ENCODE measurements at places on chromosomes 4 and X.

DNA sequence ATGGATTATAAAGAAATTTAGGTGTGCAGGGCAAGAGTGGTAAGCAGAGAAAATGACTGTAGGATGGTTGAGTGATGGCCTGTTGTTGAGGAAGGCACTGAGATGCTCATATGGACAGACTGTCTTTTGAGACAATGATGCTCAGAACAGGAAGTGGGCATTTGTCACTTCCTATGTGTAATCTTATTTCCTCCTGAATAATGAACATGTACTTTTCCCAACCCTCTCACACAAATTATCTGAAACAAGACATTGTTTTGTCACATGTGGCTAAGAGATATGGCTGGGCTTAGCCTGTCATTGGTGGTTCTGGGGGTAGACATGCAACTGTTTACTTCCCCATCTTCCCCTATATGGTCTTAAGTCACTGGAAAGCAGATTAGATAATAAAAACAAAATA lies 240.5 kb downstream of the CFAP47 start:
- DNase-seq: no peak

DNA sequence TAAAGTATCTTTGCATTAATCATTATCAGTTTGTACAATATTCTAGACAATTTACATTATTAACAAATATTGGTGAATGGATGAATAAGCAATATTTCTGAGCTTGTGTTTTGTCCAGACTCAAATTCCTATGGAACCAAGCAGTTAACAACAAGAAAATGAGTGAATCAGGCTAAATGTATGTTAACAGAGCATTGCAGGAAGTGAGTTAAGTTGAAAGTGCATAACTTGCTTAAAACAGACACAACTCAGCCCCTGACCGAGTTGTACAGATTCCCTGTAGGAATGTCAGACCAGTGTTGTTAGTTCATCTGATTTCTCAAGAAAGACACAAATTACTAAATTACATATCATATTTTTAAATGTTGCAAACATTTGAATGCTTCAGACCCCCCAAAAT lies 23.7 kb upstream of the CSN1S1 start:
- DNase-seq: no peak

- no peak for DNase-seq
Measured at GRCh38 chr4:26826721-26827120, 33.9 kb upstream of the STIM2 start.

- no peak for DNase-seq
Measured at GRCh38 chrX:119235051-119235511, 1.0 kb upstream of the PGRMC1 start.

GRCh38 chr4:176259330-176260090 lies 9.5 kb downstream of the ASB5 start:
- DNase-seq: no peak

DNA sequence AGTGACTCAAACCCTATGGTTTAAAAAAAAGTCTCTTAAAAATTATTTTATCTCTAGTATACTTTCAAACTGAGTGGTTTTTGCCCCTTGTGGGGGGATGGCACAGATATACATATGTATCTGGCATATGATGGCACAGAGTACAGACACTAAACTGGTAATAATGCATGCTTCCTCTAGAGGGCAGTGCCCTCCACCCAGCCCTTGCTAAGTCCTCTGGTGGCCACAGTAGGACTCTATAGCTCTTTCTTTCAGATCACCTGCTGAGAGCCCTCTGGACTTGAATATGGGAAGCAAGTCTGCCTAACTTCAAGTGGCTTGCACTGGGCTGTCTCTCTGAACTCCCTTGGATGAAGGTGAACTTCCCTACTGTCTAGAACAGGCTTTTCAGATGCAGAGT lies 66.3 kb downstream of the TSPAN7 start:
- no peak for DNase-seq

DNA sequence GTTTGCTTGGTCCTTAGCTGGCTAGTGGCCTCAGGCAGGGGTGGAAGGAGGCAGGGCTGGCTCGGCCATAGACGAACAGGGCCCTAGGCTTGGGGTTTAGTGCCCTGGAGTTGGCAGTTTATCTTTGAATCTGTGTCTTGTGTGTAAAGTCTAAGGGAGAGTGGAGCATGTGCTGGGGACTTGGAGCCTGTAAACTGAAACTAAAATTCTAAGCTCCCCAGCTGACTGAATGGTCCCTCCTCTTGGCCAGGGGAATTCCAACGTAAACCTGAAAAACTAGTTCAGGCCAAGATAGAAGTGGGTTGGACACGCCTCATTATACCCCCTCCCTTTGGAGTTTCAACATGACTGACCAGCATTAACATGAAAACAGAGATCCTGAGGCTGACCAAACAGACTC lies 46.1 kb upstream of the GPR78 start:
- DNase-seq: no peak

GRCh38 chrX:21978346-21978745 lies 37.8 kb downstream of the SMS start:
- no peak for DNase-seq

- no peak for DNase-seq
Measured at GRCh38 chrX:2451501-2452316, 49.1 kb downstream of the DHRSX start.
